ENCODE measurements at places on chromosomes 5 and 9.

GRCh38 chr5:52798938-52799337 is 11.2 kb downstream of the ITGA1 start:
- DNase-seq = no peak

- DNase-seq = no peak
Measured at GRCh38 chr9:96021551-96022444, 146.3 kb downstream of the ERCC6L2 start.

- DNase-seq = no peak
Measured at GRCh38 chr5:109743041-109743531, 53.4 kb downstream of the MAN2A1 start.

DNA sequence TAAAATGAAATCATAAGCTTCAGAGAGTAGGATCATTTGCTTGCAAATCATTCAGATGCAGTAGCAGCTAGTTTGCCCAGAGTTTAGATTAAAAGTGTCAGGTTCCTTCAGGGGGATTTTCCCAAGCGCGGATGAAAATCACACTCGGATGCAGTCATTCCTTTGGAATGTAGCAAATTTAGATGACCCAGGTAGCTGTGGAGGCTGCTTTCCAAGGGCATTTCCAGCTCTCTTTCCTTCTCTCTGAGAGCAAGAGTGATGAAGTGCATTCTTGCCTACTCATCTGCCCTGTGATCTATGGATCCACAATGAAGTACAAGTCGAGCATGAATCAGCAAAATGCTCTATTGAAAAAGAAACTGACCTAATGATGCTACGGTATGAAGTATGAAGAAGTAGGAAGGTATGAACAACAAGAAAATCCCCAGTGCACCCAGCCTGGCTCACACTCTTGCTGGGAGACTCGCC is 200.2 kb downstream of the PLK2 start:
- no peak for DNase-seq

GRCh38 chr5:54959673-54960418 is 25.5 kb downstream of the ESM1 start:
- no peak for DNase-seq

GRCh38 chr5:56130664-56131063 is 102.5 kb downstream of the ANKRD55 start:
- DNase-seq = no peak

GRCh38 chr9:27383524-27383923 is 86.6 kb upstream of the EQTN start:
- DNase-seq = no peak

DNA sequence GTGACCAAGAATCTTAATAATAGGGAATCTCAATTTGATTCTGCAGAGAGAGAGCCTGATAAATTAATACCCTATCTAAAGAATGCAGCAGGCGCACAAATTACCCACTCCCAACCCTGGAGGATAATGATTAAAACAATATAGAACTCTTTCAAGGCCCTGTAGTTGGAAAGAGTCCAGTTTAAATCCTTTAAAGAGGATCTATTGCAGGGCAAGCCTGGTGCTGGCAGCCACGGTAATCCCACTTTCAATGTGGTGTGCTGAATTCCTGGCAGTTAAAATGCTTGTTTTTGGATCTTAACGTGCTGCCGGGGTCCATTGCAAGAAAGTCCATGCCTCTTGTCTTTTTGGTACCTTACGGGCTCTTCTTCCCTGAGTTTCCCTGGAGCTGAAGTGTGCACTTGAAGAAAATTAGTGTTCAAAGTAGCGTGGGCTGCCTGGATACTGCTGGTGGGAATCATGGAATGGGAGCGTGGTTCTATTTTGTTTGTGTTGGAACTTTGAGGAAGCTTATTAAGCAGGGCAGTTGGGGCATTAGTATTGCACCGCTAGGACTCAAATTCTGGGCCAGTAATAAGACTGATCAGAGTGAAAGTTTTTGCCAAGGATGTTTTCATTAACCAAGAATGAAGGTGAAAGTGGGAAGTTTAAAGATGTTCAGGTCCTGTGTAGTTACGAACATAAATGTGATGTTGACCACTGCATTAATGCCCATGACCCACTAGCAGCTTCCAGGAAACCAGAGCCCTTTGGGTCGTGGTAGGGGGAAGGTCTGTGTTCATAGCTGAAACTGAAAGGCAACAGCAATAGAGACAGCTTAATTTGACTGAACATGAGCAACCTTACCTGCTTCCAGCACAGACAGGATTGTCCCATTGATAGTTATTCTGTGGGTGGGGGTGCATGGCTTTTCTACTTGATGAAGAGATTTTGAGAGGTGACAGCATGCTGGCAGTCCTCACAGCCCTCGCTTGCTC is 20.8 kb downstream of the MARCHF6 start:
- DNase-seq = no peak

- DNase-seq = no peak
Measured at GRCh38 chr9:18014556-18014955, 435.7 kb downstream of the SH3GL2 start.

DNA sequence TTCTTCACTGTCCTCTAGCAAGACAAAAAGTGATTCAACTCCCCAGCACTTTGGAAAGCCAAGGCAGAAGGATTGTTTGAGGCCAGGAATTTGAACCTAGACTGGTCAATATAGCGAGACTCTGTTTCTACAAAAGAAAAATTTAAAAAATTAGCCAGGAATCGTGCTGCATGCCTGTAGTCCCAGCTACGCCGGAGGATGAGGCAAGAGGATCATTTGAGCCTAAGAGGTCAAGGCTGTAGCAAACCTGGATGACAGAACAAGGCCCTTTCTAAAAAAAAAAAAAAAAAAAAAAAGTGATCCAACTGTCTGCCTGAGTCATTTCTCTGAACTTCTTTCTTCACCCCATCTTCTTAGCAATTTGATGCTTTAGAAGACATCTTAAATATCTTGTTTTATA is 12.4 kb downstream of the ITGA2 start:
- no peak for DNase-seq

DNA sequence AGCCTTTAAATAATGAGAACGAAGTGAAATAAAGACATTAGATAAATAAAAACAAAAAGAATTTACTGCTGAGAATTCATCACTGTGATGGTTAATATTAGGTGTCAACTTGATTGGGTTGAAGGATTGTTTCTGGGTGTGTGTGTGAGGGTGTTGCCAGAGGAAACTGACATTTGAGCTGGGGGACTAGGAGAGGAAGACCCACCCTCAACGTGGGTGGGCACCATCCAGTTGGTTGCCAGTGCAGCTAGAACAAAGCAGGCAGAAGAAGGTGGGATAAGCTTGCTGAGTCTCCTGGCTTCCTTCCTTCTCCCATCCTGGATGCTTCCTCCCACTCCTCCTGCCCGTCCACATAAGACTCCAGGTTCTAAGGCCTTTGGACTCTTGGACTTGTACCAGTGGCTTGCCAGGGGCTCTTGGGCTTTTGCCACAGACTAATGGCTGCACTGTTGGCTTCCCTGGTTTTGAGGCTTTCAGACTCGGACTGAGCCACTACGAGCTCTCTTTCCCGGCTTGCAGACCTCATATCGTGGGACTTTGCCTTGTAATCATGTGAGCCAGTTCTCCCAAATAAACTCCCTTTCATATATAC is 43.7 kb upstream of the ABL1 start:
- no peak for DNase-seq

GRCh38 chr9:111525056-111525977 is at the start of gene ZNF483:
Gene ZNF483, plus strand, starts transcription at chr9:111525179. Its CDS starts 2,217 bp downstream, at chr9:111527396.
- DNase-seq = peak; percentile 43

- no peak for DNase-seq
Measured at GRCh38 chr5:115431116-115431515, 113.5 kb downstream of the FEM1C start.

DNA sequence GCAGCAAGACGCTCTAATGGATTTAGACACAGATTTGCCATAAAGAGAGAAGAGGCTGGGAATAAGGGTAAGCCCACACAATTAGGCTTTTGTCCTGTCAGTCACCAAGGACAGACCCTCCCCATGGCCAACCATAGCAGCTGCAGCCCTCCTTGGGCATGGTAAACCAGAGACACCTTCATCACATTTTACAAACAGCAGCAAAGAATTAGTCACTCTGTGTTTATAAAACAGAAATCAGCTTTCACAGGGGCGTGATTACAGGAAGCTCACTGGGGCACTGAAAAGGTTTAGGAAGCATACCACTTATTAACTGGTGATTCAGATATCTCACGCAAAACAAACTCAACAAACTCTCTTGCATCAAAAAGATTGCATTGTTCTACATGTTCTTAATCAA is 37.3 kb upstream of the ZNF622 start:
- no peak for DNase-seq

DNA sequence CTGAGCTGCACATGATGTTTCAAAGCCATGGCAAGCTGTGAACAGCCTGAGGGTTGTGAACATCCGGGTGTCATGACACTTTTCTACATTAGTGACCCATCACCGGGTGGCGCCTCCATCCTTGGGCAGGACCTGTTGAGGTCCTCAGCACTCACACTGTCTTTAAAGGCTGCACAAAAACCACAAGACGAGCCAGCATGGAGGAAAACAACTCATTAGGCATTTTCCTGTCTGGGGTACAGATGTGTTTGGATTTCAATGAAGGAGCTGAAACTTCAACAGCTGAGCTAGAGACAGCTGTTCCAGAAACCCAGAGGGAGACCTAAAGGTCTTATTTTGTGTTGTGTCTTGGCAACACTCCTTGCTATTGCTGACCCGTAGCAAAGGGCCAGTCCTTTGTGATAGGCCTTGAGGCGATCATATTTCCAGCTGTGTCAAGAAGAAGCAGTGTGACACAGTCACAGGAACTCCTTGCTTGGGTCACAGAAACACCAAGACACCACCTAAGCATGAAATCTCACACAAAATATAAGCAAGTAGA is 151.8 kb upstream of the VLDLR start:
- DNase-seq = no peak

DNA sequence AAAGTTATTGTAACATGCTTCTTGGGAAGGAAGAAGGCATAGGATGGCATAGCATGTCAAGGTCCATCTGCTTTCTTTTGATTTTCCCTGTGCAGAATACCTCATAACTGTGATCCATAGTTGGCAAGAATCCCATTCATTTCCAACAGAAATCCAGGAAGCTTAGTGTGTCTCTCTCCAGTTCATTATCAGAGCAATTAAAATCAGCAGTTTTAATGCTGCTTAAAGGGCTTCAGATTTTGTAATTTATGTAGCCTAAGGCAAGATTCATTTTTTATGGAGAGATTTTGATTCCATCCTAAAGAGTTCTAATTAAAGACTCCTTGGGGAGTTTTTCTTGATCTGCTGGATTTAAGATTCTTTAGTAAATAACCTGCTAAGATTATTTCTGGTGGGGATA is 560.1 kb downstream of the PDE4D start:
- DNase-seq = no peak

DNA sequence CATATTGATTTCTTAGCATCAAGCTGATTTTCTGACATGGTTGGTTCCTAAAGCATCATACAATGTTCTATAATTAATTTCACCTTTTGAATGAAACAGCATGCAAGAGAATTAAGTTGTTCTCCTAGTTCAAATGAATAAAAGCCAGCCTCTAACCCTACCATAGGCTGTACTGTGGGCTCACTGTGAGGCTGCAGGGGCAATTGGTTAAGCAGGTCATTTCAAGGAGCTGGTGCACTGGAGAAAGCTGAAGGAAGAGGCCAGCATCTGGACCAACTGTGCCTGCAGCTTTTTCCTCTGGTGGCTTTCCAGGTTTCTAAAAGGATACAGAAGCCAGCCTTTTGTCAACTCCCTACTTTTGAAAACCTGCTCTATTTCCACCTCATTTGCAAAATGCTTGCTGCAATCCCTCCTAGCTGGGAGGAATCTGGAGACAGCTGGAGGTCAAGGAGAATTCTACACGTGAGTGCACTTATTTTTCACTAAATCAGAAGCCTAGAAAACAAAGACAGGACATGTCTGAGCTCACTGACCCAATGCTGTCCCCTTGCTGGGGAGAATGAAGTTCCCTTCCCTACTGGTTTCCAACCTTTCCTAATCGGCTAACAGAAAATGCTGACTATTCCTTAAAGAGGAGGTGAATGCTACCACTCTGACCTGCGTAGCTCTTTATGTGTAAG is 158.9 kb downstream of the APBA1 start:
- DNase-seq = no peak

- no peak for DNase-seq
Measured at GRCh38 chr9:111529787-111530186, 4.8 kb downstream of the ZNF483 start.
